HFFc6 (cell line): ENCODE measurements at places on chromosomes 7 and 10. TPM values are rescaled to one million over a fixed set of nuclear protein-coding genes. Genes with fewer than 3 reads are reported as not detected.

DNA sequence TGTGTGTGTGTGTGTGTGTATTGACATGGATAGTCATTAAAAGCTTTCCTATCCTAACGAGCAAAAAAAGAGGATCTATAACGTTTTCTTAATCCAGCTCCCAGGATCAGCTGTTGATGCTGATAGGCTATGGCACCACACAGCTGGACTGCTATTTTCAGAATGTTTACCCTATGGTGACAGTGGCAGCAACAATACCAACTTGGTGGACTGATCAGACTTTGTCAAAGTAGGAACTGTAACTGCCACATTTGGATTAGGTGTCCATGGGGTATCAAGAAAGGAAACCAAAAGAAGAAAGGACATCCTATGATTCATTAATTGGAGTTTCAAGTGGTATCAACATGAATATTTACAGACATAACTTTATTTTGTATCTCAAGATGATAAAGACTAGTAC lies 2.7 kb upstream of the CLEC5A start:
- no peaks in the 10 kb centered on the region for H3K36me3 ChIP-seq
- H3K4me3 ChIP-seq: no peak overlapping the region
- no peak for DNase-seq
- no peaks in the 10 kb centered on the region for H3K4me1 ChIP-seq
- H3K27me3 ChIP-seq: no peaks in the 10 kb centered on the region; the same call in 1 of the 2 replicates

- peak; percentile 64 for DNase-seq
- H3K4me1 ChIP-seq: peaks cover 38% of the 10 kb centered on the region
- peaks cover 1% of the 10 kb centered on the region; the same call in 1 of the 2 replicates for H3K27me3 ChIP-seq
- H3K27ac ChIP-seq: peak overlapping the region; percentile 11; the same call in 1 of the 2 replicates
Observed at GRCh38 chr10:35409094-35409582, 72.8 kb downstream of the CCNY start.

GRCh38 chr7:29457565-29458011 lies 106.0 kb upstream of the PRR15 start:
- peaks cover 8% of the 10 kb centered on the region for H3K27me3 ChIP-seq
- peaks cover 31% of the 10 kb centered on the region for H3K4me1 ChIP-seq
- peak overlapping the region; percentile 51 for H3K4me3 ChIP-seq
- DNase-seq: peak; percentile 50
- no peaks in the 10 kb centered on the region for H3K36me3 ChIP-seq
- peak overlapping the region; percentile 33 for H3K27ac ChIP-seq

DNA sequence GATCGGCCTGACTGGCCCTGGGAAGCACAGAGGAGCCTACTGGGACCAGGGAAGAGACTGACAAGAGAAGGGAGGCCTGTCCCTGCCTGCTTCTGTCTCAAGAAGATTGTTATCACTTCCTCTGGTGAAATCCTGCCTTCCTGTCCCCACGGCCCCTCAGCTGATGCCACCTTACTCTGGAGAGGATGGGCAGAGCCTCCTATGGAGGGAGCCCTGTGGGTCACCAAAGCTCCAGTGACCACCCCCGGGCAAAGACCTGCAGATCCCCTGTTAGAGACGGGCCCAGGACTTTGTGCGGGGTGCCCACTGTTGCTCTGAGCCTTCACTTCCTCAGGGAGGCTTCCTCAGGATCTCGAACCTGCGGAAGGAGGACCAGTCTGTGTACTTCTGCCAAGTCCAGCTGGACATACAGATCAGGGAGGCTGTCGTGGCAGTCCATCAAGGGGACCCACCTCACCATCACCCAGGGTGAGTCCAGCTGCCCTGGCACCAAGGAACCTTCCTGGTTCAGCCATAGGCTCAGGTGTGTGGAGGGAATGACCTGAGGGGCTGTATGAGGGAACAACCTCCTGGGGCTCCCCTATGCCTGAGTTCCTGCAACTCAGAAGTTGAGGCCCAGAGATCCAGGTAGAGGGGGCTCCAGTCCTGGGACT lies 1.4 kb upstream of the PILRB start:
- H3K27ac ChIP-seq: no peak overlapping the region
- H3K4me1 ChIP-seq: no peaks in the 10 kb centered on the region
- peaks cover 10% of the 10 kb centered on the region for H3K36me3 ChIP-seq
- H3K4me3 ChIP-seq: no peak overlapping the region
- H3K27me3 ChIP-seq: no peaks in the 10 kb centered on the region

DNA sequence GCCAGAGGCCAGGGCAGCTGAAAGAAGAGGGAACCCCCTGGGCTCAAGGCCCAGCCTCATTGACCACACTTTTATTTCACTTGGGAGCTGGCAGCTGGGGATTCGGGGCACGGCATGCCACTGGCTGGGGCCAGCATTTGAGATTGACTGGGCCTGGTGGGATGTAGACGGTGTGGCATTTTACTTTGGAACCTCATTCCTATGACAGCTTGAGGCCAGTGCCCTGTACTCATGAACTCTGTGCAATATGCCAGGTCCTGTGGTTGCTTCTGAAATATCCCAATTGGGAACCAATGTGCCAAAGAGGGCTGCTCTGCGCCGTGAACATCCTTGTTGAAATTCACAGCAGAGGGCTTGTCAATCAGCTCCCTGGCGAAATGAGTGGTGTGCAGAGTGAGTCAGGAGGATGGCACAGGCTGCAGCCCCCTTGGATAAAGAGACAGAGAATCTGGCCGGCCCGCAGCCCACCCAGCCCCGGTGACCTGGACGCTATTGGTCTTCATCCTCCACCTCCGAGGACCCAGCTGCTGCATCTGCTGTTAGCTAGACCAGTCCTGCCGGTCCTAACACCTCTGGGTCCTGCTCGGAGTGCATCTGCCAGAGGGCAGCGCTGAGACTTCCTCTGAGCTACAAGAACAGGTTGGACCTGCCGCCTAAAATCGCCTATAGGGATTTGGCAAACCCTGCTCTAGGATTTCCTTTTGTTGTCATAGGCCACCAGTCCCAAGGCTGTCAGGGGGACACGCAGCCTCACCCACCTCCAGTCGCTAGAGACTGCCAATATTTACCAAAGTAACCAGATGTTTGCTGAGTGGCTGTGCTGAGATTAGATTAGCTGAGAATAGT lies 58.0 kb downstream of the PRKAG2 start:
- H3K4me1 ChIP-seq: peaks cover 2% of the 10 kb centered on the region; the same call in 1 of the 2 replicates
- no peaks in the 10 kb centered on the region for H3K36me3 ChIP-seq
- DNase-seq: no peak
- peaks cover 50% of the 10 kb centered on the region for H3K27me3 ChIP-seq
- no peak overlapping the region for H3K4me3 ChIP-seq

DNA sequence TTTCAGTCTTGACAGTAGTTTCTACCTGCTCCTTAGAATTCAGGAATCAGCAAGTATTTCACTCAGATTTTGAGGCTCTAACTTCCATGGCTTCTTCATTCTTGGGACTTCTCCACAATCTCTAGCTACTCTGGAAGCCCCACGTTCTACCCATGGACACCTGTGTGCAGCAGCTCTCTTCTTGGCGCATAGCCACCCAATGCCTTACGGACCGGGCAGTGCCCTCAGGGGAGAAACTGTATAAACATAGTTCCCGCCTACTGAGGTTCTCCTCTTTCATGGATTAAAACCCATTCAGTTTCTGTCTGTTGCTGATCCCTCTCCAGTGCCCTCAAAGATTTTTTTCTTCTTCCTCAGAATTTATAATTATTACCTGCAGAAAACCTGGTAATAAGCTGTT lies 177.1 kb downstream of the SORCS1 start:
- H3K4me3 ChIP-seq: no peak overlapping the region
- no peaks in the 10 kb centered on the region for H3K4me1 ChIP-seq
- no peaks in the 10 kb centered on the region for H3K36me3 ChIP-seq

GRCh38 chr7:114574384-114574783 lies 159.8 kb downstream of the FOXP2 start:
- H3K27me3 ChIP-seq: no peaks in the 10 kb centered on the region
- H3K4me3 ChIP-seq: no peak overlapping the region
- H3K27ac ChIP-seq: no peak overlapping the region

GRCh38 chr10:68598978-68599770 lies 39.0 kb downstream of the TET1 start:
- H3K4me1 ChIP-seq: peaks cover 56% of the 10 kb centered on the region
- H3K27me3 ChIP-seq: no peaks in the 10 kb centered on the region
- peak overlapping the region; percentile 95 for H3K27ac ChIP-seq
- peaks cover 19% of the 10 kb centered on the region; the same call in 1 of the 2 replicates for H3K36me3 ChIP-seq
- DNase-seq: no peak
- peak overlapping the region; percentile 92 for H3K4me3 ChIP-seq

- no peaks in the 10 kb centered on the region; the same call in 1 of the 2 replicates for H3K27me3 ChIP-seq
- no peak overlapping the region for H3K4me3 ChIP-seq
- H3K36me3 ChIP-seq: peaks cover 7% of the 10 kb centered on the region; the same call in 1 of the 2 replicates
- H3K27ac ChIP-seq: no peak overlapping the region
Observed at GRCh38 chr7:43391518-43391917, 191.4 kb upstream of the STK17A start.

- DNase-seq: no peak
- peaks cover 2% of the 10 kb centered on the region for H3K27me3 ChIP-seq
- H3K4me1 ChIP-seq: no peaks in the 10 kb centered on the region
- H3K4me3 ChIP-seq: no peak overlapping the region
- H3K27ac ChIP-seq: no peak overlapping the region
Observed at GRCh38 chr7:2045559-2046405, 187.0 kb downstream of the MAD1L1 start.

The COX15 gene
- total RNA-seq: 40.0 to 43.3 TPM (median 42.1 TPM) in 3 replicates

The WNT8B gene
- not detected in 3 replicates for total RNA-seq

The LYZL1 gene
- not detected in 3 replicates for total RNA-seq

The EIF3B gene
- 177 and 182 TPM in 2 replicates for total RNA-seq

The CALML5 gene
- not detected in 3 replicates for total RNA-seq

The SPDYE16 gene
- 0.21 TPM in 1 of 2 replicates, not detected in the other for total RNA-seq
